ENCODE measurements at places on chromosomes 2 and 18.

GRCh38 chr2:230934231-230935129 lies 9.4 kb upstream of the GPR55 start:
- no peak for DNase-seq

DNA sequence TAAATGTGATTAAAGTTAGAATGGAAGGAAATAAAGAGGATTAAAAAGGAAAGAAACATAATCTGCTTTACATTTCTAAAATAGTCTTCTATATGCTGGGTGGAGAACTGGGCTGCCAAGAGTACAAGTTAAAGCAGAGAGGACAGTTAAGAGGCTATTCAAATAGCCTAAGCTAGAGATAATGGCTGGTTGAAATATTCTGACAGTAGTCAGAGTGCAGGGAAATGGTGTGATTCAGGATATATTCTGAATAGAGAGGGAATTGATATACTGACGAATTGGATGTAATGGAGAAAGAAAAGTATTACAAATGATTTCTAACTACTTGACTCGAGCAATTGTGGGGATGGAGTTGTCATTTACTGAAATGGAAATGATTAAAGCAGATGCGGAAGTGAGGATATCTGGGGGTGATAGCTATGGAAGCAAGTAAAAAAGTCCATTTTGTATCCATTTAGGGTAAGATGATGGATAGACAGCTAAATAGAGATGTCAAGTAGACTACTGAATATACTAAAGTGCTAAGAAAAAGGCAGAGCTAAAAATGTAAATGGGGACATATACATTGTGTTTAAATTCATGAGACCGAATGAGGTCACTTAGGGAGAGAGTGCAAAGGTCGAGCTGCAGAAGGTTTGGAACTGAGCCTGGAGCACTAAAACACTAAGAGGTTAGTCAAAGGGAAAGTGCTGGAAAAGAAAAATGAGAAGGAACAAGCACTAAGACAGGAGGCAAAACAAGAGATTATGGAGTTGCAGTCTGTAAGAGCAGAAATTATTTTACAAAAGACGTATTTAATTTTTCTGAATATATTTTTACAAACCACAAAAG lies 696.8 kb downstream of the LRRTM4 start:
- no peak for DNase-seq

DNA sequence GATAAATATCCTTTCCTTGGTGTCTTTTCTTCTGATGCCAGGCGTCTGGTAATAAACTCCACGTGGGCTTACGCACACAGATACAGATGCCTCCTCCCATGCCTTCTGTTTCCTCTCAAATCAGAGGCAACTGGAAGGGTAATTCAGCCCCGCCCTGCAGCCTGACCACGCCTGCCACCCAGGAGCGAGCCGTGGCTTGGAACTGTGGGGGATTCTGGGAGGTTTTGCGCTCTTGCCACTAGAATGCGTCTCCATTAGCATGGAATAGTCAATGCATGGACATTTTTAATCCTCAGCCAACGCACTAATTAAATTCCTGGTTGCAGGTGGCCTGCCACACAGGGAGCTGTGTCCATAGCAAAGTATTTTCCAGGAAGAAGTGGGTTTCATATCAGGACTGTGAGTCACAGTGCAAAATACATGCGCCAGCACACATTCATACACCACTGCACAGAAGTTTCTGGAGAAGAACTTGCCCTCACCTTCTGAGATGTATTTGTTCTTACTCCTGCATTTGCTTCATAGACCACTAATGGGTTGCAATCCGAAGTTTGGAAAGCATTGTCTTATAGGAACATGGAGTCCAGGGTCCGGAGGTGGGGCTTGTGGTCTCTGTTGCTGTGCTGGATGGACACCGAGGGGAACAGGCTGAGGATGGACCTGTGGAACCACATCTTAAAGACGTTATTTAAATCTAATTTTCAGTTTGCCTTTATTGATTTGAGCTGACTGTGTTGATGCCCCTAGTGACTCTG lies 151.4 kb downstream of the LDLRAD4 start:
- no peak for DNase-seq

- DNase-seq, result peak; percentile 23
These were observed 1.2 kb downstream of the TCF7L1 start for GRCh38 chr2:85134255-85134895.

DNA sequence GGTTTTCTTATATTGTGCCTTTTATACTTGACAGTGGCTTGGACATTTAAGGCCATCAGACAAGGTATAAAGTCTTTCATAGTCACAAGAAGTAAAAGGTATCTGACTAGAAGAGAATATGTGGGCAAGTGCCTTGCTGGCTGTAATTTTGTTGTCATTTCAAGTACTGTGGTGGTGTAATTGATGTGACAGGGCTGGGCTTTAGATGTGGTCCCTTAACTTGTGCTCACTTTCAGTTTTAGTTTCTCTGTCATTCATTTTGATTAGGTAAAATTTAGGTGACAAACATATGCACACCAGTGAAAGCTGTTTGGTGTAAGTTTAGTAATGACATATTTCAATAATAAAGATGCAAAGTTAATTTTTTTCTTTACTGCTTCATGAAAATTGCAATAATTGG lies 31.2 kb upstream of the TBR1 start:
- DNase-seq, result no peak

- no peak for DNase-seq
These were observed 110.1 kb downstream of the ZNF385B start for GRCh38 chr2:179751163-179751809.

DNA sequence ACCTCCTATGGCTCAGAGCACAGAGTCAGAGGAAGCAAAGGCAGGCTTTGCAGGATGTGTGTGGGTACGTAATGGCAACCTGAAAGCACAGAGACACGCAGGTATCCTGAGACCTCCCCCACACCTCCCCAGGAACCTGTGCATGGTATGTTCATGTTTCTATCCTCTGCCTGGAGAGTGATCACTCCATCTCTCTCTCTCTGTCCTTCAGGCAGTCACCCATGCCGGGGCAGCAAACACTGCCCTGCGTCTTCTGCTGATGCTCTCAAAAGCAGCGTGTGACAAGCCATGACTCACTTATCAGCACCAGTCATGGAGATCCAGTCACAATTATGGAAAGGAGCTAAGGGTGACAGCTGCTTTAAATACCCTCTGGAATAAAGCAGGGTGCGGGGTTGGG lies 52.7 kb downstream of the PDCL3 start:
- peak; percentile 44 for DNase-seq

DNA sequence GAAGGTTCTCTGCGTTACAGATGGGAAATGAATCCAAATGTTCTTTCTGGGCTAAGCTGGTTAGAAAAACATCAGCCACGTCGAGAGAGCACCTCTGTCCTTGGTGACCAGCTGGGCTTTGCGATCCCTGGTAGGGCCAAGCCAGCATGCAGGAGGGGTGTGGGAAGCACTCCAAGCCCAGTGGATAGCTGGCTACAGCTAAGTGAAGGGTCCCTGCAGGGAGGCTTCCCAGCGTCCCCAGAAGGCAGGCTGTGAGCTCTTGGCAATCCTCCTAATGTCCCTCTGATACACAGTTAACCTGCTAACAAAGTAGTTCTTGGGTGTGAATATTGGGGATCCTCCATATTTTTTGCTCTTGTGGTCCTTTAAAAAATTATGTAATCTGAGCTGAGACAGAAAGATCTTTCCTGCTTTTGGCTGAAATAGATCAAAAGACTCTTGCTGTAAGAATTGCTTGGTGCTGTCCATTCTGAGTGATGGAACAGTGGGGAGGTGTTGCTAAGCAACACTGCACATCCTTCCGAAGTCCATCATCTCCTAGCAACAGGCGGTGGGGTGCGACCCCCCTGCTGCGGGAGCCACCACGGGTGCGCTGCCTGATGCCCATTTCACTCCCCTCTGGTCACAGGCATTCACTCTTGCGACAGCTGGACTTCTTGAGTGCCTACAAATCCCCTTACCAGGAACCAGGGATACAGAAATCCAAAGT lies 88.5 kb upstream of the UXS1 start:
- no peak for DNase-seq

- peak; percentile 5 for DNase-seq
These were observed 1.7 kb upstream of the AQP12A start for GRCh38 chr2:240689975-240690374.

DNA sequence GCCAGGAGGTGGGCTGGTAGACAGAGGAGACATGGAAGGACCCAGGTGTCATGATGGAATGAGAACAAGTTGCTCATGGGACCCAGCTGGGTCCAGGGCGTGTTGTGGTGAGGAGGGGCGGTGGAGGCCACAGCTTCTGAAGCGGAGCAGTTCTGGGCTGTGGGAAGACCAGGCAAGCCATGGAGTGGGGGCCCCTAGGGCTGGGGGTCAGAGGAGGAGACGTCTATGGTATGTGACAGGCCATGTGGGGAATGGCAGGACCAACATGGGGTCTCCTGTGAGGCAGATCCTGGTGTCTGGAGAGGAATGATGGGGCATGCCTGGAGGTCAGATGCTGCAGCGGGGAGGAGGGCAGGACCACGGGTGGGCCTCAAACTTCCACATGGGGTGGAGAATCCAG lies 16.9 kb downstream of the MYO7B start:
- DNase-seq, result peak; percentile 20

DNA sequence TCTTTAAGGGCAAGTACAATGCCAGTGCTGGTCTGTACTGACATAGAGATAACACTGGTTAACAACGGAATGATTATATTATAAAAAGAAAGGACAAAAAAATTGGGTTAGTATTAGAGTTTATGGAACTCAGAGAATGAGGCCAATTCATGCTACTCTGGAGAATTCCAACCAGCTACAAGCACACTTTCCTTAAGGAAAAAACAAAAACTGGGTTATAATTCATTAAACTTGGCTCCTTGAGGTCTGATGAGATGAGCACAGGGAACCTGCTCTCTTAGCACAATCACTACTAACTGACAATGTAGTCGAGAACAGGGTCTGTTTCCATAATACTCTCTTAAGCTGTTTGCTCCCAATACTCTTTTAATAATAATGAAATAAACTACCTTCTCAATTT lies 165.3 kb downstream of the NRXN1 start:
- DNase-seq, result no peak

GRCh38 chr18:35114305-35114704 lies 73.1 kb downstream of the MAPRE2 start:
- DNase-seq, result no peak

DNA sequence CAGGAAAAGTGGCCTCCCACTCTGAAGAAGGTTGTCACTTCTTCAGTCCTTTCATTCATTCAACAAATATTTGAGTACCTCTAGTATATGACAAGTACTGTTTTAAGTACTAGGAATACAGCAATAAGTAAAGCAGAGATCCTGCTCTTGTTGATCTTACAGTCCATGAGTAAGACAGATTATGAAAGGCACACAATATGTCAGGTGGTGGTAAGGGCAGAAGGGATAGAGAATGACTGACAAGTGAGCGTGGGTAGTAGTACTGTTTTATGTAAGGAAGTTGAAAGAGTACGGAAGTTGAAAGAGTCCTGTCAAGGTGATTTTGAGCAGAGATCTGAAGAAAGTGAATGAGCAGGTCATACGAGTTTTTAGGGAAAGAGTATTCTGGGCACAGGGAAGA lies 111.3 kb downstream of the GALNT1 start:
- no peak for DNase-seq
